ENCODE measurements at places on chromosomes 11 and 22.

DNA sequence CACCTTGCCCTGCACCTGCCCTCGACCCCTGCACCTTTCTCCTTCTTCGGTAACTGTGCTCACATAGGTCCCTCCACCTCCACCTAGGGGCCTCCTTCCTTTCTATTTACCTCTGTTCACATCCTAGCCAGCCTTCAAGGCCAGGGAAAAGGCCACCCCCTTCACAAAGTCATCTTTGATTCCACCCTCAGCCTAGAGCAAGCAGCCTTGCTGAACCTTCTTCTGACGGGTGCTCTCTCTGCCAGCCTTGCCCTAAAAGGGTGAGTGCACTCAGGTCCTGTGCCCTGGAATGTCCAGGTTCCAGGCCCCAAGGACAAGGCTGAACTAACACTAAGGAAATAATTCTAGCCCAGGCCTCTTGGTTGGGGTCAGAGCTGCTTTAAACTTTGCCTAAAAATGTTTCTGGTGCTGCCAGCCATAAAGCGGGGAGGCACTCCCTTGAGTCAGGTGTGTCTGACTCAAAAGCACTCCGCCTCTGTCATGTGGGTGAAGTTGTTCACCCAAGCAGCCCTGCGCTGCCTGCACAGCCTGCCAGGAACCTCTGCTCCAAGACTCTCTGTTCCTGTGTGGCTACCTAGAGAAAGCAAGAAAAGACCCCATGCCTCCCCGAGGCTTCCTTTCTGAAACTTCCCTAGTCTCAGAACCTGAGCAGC, 9.2 kb upstream of the FAM83F start:
- DNase-seq, result peak; percentile 46

DNA sequence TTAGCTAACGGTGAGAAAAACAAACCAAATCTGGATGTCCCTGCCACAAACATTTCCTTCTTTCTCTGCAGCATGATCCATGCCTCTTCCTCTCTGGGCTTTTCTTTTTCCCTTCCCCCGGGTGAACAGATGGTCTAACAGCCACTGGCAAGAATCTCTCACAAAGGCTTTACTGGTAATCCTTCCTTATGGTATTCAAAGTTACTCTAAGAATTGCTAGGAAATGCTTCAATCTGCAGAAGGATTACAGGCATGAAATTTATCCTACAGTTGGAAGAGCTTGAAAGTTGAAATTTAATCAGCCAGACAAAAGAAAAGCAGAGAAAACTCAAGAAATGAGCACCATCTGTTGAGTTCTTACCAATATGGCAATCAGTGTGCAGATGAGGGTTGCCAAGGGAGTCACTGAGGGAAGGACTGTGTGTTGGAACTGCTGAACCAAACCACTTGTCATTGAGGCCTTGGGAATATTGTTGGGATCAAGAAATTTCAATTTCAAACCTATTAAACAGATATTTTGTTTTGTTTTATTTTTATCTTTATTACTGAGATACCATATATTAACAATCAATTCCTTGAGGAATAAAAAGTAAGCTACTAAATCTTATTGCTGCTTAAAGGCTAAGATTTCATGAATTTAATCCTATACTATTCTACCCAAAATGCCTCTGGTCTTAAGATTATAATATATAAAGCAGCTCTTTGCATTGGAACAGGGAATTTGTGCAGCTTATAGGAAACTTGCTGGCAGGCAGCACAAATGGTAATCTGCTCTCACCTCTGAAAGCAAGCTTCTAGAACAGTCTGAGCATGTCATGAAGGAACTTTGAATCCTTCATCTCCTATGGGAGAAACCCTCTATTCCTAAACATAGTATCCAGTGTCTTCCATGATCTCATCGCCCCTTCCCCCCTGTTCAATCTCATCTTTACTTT, 29.7 kb upstream of the NDUFC2 start:
- no peak for DNase-seq

DNA sequence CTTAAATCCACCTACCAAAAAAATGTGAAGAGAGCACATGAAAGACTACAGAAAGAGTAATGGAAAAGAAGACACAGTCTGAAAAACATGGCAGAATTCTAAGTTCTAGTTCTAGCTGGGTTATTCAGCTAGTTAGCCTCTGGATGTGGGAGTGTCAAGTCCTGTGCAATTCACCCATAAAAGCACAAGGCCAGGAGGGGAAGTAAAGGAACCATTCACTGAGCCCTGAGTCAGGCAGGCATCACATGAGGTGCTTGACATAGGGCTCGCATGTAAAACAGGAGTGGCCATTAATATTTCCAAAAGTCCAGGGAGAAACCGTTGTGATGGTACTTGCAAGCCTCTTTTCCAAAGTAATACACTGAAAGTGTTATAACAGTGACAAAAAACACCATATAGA, 103.7 kb downstream of the GAB2 start:
- no peak for DNase-seq

- no peak for DNase-seq
Measured at GRCh38 chr11:128190312-128190711, 397.0 kb downstream of the ETS1 start.

DNA sequence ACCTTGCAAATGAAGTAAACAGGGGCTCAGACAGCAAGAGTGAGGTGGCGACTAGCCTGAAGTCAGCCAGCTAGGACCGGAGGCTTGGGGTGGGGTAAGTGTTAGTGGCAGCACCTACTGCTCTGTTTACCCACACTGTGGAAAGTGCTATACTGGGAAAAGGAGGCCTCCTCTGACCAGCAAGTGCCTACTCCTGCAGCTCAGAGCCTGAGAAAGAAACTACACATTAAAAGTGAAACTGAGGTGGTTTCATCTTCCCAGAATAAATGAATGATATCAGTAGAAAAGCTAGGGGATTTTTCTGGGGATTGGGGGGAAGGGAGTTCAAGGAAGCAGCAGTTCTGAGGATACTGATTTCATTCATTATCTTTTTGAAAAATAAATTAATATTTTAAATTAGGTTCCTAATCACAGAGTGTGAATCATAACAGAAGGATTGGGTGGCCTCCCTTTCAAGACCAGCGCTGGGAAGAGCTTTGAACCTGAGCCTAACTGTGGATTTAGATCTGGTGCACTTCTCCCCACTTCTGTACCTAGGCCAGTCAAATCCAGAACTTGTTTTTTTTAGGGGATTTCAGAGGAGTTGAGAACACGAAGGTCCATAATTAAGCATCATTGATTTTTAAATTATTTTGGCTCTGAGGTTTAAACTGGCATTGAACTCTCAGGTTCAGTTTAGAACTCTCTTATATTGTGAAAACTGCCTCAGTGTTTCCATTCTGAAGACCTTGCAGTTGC, 48.1 kb upstream of the GRAMD1B start:
- no peak for DNase-seq

Data from hematopoietic multipotent progenitor cell treated with erythropoietin and hydrocortisone succinate and interleukin-3 and kit ligand, for 15 days (in vitro differentiated cells).